ENCODE measurements at places on chromosomes 6 and 20. TPM values are rescaled to one million over a fixed set of nuclear protein-coding genes. Genes with fewer than 3 reads are reported as not detected.

- no peak for DNase-seq
Measured at GRCh38 chr20:41482647-41483552, 116.3 kb upstream of the EMILIN3 start.

DNA sequence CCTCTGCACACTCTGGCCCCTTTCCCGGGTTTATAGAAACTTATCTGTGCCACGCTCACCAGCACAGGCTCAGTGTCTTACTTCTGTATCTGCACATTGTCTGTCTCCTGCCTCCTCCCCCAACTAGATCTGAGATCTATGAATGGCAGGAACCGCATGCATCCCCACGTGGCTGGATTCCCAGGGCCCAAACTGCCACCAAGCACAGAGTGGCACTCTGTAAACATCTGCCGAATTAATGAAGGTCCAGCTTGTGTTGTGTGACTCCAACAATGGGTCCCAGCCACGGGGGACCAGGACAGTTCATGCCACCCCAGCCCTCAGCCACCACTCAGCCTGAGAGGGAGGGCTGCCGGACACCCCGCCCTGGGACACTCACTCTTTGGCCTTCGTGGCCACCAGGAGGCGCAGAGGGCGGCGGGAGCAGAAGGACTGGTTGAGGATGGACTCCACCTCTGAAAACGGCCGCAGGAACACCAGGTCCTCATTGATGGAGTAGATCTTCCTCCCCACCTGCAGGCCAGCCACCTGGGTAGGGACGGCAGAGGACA, 171.1 kb downstream of the PREX1 start:
- DNase-seq = no peak

DNA sequence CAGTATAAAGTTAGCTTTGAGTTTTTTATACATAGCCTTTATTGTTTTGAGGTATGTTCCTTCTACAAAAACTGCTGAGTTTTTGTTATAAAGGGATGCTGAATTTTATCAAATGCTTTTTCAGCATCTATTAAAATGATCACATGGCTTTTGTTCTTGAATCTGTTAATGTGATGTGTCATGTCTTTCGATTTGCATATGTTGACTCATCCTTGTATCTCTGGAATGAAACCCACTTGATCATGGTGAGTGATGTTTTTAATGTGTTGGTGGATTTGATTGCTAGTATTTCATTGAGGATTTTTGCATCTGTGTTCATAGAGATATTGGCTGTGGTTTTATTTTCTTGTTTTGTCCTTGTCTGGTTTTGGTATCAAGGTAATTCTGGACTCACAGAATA, 24.7 kb upstream of the BLCAP start:
- no peak for DNase-seq

TAAR6 gene
- total RNA-seq = not detected

RAB23 gene
- 11.3 TPM for total RNA-seq

DNA sequence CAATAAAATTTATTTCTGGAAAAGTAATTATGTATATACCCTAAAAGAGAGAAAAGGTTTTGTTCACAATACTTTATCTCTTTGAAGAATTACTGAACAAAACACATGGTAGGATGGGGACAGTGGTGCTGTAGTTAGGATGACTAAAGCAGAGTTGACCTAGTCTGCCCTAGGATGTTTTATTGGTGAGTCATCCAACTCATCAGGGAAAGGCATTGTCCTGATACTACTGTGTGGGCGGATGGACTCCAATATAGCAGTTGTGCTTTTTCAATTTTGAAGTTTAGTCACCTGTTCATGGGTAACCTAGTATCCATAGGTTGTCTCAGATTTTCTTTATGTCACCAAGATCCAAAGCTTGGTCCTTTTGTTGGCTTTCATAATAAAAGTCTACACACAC, 53.3 kb upstream of the EYS start:
- no peak for DNase-seq

DNA sequence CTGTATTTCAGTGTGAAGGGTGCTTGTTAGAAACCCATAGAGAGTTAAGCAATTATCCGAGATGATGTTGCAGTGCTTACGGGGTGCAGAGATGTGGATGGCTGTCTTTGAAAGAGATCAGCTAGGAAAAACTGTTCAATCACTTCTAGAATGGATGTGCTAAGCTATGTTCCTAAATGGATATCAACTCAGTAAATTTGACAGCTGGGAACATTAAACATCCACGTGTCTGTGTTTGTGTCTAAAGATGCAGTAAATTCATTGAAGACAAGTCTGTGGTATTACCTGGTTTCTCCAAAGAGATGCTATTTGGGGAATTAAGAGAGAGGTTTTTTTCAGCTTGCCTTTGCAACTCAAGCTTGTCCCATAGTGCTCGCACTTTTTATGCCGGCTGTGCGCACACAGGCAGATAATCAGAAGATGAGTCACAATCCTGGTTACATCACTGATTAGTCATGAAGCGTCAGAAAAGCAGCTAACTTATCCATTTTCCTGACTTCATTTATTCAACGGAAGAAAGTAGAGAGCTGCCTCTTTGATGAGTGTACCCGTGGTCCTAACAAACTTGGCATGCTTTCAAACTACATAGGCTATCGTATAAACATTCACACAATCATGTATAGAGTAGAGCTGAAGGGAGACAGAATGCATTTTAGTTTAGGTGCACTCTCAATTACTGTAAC, 691.7 kb upstream of the SLC35B3 start:
- DNase-seq = no peak

AIG1 gene
- total RNA-seq = 29.6 TPM

DNA sequence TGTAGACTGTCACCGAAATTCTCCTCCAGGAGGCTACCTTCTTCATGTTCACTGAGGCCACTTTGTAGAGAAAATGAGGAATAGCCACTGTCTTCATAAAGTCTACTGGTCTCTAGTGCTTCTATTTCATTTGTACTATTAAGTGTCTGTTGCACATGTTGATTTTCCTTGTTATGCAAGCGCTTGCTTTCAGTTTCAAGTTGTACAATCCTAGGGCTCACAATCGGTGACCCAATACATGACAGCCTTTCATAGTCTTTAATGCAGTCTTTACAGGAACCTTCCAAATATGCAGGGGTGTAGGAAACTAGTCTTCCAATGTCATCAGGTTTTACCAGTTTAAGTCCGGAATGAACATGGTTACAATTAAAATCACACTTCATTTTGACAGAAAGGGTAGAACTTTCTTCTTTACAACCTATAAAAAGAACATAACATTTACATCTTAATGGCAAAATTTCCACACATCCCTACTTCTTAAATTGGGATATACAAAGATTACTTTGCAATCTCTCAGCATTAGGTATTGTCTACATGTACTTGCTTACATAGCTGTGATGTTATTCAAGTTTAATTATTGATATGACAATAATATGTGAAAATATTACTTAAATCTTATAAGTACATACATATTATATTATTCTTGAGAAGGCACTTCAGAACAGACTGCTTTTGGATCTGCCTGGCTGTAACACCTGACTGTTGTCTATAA, 7.5 kb downstream of the FBXO5 start:
- DNase-seq = no peak

CD24 gene
- 33.1 TPM for total RNA-seq

DNA sequence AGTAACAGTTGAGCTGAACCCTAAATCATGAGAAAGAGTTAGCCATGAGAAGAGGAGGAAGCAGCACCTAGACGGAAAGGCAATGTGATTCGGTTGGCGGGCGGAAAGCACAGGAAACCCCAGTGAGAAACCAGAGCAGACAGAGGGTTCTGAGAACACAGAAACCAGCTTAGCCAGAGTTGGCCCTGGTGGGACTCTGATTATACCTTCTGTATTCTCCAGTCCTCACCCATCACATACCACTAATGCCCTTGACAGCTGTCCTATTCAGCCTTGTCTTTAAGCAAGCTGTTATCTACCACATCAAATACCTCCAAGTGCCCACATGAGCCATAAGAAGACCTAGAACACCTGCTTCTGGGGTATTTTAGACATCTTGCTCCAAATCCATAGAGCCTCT, 58.9 kb upstream of the LRRC1 start:
- DNase-seq = no peak

DDO gene
- 10.8 TPM for total RNA-seq

GRCh38 chr6:98443633-98444032, 390.7 kb upstream of the POU3F2 start:
- no peak for DNase-seq

DNA sequence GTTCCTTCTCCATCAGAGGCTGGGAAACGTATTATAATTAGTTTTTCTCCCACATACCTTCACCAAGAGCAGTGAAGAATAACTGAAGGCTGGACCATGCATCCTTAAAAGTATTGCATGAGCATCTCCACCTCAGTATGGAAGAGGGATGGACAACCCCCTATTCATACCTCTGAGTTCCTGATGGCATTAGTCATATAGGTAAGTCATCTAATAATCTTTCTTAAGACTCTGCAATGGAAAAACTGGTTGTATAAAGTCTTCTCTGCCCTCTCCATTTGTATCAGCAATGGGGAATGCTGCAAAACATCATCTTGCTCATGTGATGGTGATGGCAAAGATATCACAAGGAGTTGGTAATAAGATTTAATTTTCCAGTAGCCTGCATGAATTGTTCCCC, 24.5 kb downstream of the PGM3 start:
- DNase-seq = no peak

HTR1E gene
- total RNA-seq = not detected

LAMA4 gene
- total RNA-seq = 91.2 TPM

DNA sequence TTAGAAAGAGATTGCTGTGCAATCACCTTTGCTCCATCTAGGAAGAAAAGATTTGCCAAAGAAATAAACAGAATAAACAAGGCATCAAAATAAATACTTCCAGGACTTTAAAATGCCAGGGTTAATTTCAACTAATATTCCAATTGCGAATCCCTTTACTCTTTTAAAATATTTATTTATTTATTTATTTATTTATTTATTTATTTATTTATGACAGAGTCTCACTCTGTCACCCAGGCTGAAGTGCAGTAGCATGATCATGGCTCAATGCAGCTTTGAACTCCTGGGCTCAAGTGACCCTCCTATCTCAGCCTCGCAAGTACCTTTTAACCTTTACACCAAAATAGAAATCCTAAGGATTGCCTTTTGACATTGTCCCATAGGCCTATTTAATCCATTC, 191.1 kb downstream of the EDN1 start:
- no peak for DNase-seq

- no peak for DNase-seq
Measured at GRCh38 chr6:166058064-166058739, 109.4 kb downstream of the TBXT start.

DNA sequence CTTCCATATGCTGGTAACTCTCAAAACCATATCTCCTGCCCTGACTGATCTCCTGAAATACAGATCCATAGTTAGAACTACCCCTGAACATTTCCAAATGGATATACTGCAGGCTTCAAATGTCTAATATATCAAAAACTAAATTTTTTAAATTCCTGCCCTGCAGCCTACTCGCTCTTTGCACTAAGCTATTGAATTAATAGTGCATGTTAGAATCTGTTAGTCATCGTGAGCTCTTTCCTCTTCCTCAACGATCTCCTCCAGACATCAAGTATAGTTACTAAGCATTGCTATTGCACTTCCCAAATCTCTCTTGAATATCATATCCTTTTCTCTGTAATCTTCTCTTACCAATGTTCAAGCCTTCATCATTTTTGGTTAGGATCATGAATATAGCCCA, 26.0 kb upstream of the RSPO3 start:
- DNase-seq = no peak

TSPO2 gene
- not detected for total RNA-seq
